ENCODE measurements at places on chromosomes 16 and 17. TPM values are rescaled to one million over a fixed set of nuclear protein-coding genes. Genes with fewer than 3 reads are reported as not detected.

KRTAP2-2 gene
- polyA plus RNA-seq: not detected

TERB1 gene
- polyA plus RNA-seq: not detected

SLC52A1 gene
- not detected for polyA plus RNA-seq

CHST6 gene
- polyA plus RNA-seq: not detected

DHRS7C gene
- not detected for polyA plus RNA-seq

CSF3 gene
- polyA plus RNA-seq: not detected

KRT32 gene
- not detected for polyA plus RNA-seq

PARD6A gene
- 10.6 TPM for polyA plus RNA-seq

CCDC200 gene
- polyA plus RNA-seq: 0.73 TPM

CXCL16 gene
- polyA plus RNA-seq: 2.5 TPM

KIAA0753 gene
- polyA plus RNA-seq: 2.3 TPM

NLRC3 gene
- polyA plus RNA-seq: 17.1 TPM

TGFB1I1 gene
- 0.08 TPM for polyA plus RNA-seq

GGNBP2 gene
- 69.1 TPM for polyA plus RNA-seq

PABPN1L gene
- polyA plus RNA-seq: not detected

CYBA gene
- polyA plus RNA-seq: 649 TPM

CCDC154 gene
- not detected for polyA plus RNA-seq

PFAS gene
- polyA plus RNA-seq: 10.1 TPM

CES3 gene
- polyA plus RNA-seq: not detected

MILR1 gene
- not detected for polyA plus RNA-seq

MSLN gene
- not detected for polyA plus RNA-seq

ZNF469 gene
- polyA plus RNA-seq: 0.10 TPM

TMEM238L gene
- polyA plus RNA-seq: not detected

PLLP gene
- polyA plus RNA-seq: 4.9 TPM

SERPINF2 gene
- 0.10 TPM for polyA plus RNA-seq

C17orf78 gene
- polyA plus RNA-seq: not detected

PRSS22 gene
- not detected for polyA plus RNA-seq

RDM1 gene
- polyA plus RNA-seq: not detected

LLGL2 gene
- polyA plus RNA-seq: 15.0 TPM

SOCS3 gene
- polyA plus RNA-seq: 43.9 TPM

MTSS2 gene
- 0.28 TPM for polyA plus RNA-seq

ZP2 gene
- polyA plus RNA-seq: not detected

KRT15 gene
- polyA plus RNA-seq: not detected

ENO3 gene
- polyA plus RNA-seq: 1.8 TPM

Measured in naive thymus-derived CD8-positive, alpha-beta T cell (primary cell).